AG08395 (cell line): ENCODE measurements at places on chromosomes 12 and 14.

DNA sequence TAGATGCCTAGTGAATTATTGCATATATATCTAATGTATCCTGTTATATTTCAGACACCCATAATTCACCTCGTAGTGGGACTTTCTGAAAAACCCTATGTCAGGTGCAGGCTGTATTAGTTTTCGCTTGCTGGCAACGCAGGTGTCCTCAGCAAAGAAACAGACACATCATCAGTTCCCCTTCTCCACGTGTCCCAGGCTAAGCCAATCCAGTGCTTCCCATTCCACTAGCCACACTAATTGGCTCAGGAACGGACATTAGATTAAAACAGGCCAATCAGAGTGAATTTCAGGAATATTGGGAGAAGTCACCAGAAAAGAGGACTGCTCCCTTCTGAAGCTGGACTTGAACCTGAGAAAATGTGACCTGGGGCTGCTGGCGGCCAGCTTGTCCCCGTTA is 151.3 kb downstream of the PTPN11 start:
- no peak for DNase-seq

DNA sequence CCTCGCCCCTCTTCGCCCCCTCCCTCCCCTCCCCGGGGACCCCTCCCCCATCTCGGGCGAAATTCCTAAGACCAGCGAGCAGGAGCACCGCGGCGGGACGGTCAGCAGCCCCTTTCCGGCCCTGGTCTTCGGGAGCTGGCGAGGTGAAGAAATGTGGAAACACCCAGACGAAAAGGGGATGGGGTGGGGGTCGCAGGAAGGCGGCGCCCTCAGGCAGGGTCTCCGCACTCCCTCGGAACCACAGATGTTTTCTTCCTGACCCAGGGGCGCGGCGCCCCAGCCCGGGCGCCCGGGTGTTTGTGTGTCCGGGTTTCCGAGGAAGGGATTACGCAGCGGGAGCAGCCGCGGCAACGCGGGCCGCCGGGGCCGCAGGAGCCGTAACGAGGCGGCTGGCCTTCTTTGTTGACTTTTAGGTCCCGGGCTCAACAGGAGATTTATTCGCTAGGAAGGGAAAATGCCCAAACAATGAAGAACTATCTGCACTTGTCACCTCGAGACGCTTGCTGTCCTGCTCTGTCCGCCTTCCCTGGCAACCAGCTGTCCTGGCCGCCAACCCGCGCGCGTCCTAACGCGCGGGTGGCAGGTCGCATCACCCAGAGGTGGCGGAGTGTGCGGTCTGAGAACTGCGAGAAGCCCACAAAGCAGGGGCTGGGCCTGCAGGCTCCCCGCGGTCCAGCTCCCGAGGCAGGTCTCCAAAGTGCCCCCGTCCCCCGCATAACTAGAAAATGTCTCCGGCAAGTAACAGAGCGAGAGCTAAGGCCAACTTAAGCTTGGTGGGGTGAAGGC is 7.0 kb downstream of the FOXA1 start:
- DNase-seq, result no peak

DNA sequence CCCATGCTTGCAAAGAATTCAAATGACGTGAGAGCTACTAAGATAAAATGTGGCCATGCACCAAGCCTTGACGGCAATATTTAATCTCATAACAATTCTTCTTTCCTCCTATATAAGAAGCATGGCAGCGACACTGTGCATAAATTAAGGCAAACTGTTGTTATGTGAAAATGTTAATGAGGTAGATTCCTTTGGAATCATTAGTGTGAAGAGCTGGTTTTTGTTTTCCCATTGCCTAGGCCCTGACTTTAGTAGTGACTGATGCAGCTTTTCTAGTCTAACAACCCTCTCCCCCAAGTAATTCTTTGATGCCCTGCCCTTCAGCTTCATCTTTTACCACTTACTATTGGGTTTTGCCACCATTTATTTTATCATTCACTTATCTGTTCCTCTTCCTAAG is 10.6 kb upstream of the PSEN1 start:
- DNase-seq, result no peak

DNA sequence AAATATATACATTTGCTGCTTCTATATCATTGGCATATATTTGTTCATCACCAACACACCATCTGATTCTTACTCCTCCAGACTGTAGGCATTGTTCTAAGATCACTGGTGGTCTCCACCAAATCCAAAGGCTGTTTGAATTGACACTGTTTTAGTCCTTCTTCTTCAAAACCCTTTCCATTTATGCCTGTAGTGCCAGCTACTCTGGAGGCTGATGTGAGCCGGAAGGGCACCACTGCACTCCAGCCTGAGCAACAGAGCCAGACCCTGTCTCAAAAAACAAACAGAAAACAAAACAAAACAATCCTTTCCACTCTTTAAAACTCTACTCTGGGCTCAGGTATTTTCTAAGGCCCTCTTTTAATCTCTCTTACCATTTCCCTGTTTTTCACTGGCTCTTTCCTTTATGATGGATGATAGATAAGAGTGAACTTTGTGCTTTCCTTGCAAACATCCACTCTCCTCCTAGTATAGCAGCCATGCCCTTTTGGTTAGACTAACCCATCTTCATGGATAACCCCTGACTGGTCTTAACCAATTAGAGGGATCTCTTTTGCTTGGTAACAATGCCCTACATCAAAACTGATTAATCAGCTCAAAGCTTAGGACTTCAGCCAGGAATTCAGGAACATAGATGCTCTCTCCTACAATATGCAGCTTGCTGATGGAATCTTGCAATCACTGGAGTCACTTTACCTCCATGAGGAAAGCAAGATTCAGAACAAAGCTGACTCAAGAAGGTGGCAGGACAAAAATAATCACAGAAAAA is 24.9 kb downstream of the SPTSSA start:
- DNase-seq, result no peak

GRCh38 chr14:64826333-64826732 is 53.4 kb downstream of the SPTB start:
- DNase-seq, result no peak

DNA sequence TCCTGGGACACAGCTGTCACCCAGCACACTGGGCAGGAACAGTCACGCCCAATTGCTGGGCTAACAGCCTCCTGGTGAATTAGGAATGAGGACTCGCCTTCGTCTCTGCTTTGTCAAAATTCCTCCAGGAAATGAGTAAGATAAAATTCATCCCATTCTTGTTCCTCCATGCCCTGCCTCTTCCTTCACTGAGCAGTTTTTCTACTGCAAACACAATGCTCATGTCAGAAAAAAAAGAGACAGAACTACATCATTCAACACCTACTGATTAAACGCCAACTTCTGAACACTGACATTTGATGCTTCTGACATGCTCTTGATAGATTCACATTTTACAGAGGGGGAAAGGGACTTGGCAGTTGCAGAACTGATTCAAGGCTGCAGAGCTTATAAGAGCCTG is 37.5 kb upstream of the DTX1 start:
- peak; percentile 10 for DNase-seq

GRCh38 chr14:104175041-104175440 is 36.7 kb downstream of the KIF26A start:
- no peak for DNase-seq

DNA sequence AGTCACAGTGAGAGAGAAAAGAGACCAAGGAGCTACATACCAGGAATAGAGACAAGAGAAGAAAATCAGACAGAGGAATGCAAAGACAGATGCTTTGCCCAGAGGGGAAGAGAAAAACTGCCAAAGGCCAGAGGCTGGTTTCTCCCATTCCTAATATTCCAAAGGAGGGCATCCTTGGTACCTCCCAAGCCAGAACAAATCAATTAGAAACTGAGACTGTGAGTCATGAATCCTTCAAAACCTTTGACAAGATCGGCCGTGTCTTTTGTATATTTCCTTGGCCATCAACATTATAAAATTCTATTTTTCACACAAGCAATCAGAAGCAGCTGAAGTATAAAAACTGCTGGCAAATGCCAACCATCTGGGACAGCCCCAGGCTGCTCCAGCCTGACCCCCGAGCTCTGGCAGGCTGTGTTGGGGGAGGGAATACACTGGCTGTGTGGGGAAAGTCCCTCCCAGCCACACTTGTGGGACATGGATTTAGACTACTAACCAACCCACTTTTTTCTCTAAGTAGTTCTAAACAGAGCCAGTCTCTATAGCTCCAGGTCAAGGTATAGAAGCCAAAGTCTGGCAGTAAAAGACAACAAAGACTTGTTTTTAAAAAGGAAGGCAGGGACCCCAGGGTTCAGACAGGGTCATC is 13.7 kb downstream of the POMT2 start:
- peak; percentile 36 for DNase-seq

DNA sequence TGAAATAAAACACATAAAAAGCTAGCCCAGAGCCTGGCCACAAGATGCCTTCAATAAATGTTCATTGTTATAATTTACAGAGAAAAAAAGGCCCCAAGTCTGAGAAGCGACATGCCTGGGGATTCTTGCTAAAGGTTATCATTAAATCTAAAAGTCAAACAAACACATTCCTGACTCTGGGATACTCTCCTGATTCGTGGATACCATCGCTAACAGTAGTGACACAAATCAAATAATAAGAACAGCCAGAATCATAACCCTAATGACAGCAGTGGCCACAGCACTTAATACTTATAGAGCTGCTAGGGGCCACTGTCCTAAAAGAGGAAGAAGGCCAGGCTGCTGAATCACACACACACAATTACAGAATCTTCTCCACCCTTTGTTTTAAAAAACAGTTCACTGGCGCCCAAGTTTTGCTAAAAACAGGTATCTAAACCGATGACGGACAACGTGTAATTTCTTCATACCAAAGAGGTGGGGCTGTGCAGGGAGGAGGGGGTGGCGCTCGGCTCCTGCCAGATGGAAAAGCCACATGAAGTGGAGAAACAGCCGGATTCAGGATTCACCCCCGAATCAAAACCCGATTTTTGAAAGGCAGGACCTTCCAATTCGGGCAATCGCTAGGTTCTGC is 1.2 kb downstream of the CLIP1 start:
- peak; percentile 33 for DNase-seq

GRCh38 chr12:54549774-54550451 is 512 bp downstream of the PDE1B start:
- peak; percentile 32 for DNase-seq

DNA sequence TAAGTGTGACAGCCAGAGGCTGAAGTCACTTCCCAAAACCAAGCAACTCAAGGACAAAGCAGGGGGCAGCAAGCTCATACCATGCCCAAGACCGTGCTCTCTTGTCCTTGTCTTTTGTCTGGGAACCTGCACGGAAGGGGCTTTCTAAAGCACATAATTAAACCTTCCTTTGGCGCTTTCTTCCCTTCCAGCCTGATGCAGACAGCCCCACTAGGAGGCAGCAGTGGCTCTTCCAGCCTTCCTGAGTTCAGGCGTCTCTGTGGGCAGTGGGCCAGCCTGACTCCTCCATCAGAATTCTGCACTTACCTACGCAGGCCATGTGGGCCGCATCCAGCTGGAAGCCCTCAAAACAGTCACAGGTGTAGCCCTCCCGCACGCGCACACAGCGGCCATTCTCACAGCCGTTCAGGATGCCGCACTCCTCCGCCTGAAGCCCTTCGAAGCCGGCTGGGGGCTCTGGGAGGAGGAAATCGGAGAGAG is 7.6 kb downstream of the ISCA2 start:
- peak; percentile 64 for DNase-seq

DNA sequence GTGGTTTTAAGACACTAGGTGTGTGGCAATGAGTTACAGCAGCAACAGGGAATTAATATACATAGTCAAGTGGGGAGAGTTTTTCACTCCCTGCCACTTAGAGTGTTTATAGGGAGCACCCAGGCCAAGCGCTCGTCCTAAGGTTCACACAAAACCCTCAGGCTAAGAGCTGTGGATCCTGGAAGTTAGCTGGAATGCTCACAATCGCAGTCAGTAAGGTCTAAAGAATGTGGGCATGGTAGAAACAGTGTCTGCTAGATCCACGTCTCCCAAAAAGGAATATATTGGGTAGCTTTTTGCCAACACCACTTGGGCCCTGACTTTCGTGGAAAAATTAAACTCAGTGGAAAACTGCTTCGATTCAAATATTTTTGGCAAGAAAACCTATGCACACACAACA is 36.6 kb downstream of the STAB2 start:
- DNase-seq, result no peak

DNA sequence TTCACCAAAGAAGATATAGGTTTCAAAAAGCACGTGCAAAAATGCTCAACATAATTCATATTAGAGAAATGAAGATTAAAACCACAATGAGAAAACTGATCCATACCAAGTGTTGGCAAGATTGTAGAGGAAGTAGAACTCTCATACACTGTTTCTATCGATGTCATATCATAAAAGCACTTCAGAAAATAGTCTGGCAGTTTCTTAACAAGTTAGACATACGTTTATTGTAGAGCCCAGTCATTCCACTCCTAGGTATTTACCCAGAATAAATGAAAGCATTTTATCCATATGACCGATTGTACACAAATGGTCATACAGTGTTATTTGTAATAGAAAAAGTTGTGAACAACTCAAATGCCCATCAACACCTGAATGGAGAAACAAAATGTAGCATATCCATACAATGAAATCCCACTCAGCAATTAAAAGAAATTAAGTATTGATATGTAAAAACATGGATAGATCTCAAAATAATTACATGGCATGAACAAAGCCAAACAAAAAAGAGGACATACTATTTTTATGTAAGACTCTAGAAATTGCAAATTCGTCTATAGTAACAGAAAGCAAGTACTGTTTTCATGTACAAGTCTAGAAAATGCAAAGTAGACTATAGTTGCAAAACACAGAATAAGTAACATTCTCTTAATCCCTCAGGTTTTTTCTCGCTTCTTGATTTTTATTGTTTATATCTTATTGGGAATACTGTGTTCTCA is 41.0 kb downstream of the USP15 start:
- DNase-seq, result no peak

DNA sequence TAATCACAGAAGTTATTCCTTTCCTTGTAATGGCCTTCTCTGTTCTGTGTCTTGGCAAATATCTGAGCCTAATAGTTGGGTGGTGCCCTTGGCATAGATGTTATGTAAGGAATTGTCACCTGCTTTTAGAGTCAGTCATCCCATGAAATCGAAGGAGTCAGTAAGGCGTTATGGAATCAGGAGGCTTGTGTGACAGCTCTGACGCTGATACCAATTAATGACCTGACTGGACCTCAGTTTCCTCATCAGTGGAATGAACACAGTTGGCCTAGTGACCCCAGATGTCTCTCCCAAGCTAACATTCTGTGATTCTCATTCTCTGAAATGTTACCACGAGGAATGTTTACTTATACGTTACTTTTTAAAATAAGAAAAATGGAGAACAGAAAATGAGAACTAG is 32.1 kb downstream of the TXNRD1 start:
- no peak for DNase-seq

GRCh38 chr12:100234591-100235304 is 32.1 kb downstream of the DEPDC4 start:
- peak; percentile 55 for DNase-seq
